ENCODE measurements at places on chromosomes 4 and X.

GRCh38 chr4:89245459-89245858 is 62.1 kb downstream of the GPRIN3 start:
- DNase-seq: no peak

DNA sequence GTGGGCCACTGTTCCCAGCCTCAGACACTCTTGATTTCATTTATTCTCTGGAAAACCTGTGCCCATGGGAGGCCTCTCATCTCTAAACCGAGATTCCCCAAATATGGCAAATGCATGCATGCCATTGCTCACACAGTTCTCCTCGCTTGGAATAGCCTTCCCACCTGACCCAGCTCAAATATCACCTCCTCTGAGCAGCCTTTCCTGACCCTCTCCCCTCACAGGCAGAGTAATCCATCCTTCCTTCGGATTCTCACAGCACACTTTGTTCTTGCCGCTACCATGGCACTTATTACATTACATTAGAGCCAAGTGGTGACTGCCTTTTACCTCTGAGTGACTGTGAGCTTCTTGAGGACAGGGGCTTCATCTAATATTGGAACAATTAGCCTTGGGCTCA is 209.5 kb downstream of the HS6ST2 start:
- DNase-seq: no peak

DNA sequence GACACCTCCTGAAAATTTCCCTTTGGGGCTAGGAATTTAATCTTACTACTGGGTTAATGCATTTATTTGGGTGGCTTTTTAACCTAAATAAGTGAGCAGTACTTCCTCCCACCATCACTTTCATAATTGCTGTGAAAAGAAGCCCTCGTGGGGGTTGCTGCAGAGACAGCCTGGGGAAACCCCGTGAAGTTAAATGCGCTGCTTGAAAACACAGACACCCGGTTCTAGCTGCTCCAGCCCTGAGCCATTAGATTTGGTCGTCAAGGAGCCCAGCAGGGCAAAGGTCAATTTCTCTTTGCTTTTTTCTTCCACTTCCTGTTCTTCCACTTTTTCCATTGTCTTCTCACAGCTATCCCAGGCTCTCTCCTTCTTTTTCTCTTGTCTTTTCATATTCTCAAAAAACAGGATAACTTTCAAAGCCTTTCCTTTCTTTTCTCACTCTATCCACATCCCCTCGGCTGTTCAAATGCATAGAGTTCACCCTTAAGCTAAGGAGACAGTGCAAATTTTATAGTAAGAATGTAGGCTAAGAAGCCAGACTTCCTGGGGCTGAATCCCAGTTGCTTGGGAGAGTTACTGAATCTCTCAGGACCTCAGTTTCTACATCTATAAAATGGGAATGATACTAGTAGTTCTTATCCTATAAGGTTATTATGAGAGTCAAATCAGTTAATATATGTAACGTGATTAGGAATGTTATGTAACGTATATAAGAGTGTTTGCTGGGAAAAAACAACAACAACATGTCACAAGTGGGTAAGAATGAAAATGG is 91.5 kb upstream of the ZNF827 start:
- DNase-seq: no peak

GRCh38 chrX:72713130-72713529 is 976 bp downstream of the PHKA1 start:
- no peak for DNase-seq

DNA sequence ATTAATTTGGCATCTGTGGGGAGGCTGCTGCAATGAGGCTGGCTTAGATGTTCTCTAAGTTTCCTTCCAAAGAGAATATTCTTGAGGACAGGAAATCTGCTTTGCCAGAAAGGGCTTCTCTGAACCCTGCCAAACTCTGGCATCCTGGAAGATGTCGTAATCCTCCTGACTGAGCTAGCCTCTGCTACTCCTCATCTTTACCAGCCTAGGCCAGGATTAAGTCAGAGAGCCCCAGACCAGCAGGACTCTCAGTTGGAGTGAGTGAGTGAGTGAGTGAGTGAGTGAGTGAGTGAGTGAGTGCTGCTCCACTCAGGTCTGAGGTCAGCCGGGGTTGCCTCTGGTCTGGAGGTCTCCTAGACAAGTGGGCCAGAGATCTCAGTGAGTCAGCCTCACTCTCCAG is 104.9 kb upstream of the SOD3 start:
- no peak for DNase-seq

- no peak for DNase-seq
Observed at GRCh38 chr4:65120287-65120686, 550.0 kb downstream of the EPHA5 start.

- DNase-seq: no peak
Observed at GRCh38 chr4:95556207-95556859, 7.6 kb upstream of the UNC5C start.

DNA sequence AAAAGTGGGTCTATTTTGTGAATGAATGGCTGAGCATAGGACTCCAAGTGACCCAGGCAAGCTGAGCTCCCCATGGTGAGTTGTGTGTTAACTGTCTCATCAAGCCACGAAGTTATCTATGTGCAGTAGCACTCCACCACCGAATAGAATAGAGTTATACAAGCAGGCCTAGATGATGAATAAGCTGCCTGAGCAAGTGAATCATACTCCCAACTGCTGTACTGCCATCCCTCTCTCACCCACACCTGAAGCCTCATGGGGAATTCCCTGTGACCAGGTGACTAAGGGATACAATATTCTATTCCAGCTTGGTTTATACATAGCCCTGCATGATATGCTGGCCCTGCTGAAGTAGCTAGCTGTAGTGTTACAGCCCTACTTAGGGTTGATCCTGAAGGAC is 38.7 kb downstream of the KDM5C start:
- DNase-seq: no peak

DNA sequence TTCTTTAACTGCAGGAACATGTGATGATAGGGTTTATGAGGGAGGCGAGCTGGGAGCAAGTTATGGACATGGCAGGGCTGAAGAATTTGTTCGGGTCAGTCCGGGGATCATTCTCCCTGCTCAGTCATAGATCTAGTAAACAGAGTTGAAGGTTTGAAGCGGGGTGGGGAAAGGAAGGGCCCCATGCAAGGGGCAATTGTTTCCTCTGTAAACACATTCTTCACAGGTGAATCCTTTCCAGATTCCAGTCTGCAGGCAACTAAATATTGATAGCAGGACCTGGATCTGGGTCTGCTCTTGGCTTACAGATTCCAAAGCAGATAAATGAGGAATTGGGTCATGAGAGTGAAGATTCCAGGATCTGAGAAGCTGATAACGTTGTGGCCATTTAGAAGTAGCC is 44.3 kb upstream of the ARHGAP24 start:
- DNase-seq: no peak

GRCh38 chrX:35046660-35047296 is 104.2 kb downstream of the FAM47B start:
- no peak for DNase-seq

GRCh38 chr4:111011458-111011857 is 388.6 kb upstream of the PITX2 start:
- no peak for DNase-seq

GRCh38 chrX:22325096-22325495 is 52.4 kb downstream of the CBLL2 start:
- DNase-seq: no peak

DNA sequence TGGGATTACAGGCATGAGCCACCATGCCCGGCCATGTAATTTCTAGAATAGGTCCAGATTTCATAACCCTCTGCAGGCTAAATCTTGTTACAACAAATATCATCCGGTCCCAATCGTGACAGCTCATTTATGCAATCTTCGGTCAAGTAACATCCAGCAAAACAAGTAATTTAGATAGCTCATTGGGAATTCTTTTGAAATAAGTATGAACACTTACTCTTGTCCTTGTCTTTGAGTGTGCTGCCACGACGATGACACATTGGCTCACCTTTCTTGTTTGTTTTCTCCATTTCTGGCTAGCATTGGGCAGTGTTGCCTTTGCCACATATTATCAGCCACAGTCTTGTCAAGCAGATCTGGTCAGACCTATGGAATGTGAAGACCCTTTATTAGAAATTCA is 92.0 kb downstream of the PHEX start:
- no peak for DNase-seq

- no peak for DNase-seq
Observed at GRCh38 chrX:104696667-104697066, 130.7 kb downstream of the IL1RAPL2 start.

- DNase-seq: no peak
Observed at GRCh38 chr4:13193662-13194061, 290.5 kb downstream of the RAB28 start.

GRCh38 chrX:40663078-40663740 is 15.8 kb upstream of the CXorf38 start:
- no peak for DNase-seq

DNA sequence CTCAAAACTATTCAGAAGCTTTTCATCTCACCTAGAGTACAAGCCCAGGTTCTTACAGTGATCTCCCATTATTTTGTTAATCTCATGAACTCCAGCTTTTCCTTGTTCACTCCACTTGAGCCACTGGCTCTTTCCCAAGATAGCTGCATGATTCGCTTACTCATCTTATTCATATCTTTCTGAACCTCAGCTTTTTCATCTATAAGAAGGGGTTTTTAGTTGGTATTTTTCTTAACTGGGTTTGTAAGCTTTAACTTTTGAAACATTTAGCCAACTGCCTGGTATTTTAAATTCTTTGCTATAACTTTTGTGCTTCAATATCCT is 24.0 kb downstream of the GIMD1 start:
- no peak for DNase-seq

GRCh38 chr4:116705466-116705865 is 379.9 kb downstream of the TRAM1L1 start:
- no peak for DNase-seq

DNA sequence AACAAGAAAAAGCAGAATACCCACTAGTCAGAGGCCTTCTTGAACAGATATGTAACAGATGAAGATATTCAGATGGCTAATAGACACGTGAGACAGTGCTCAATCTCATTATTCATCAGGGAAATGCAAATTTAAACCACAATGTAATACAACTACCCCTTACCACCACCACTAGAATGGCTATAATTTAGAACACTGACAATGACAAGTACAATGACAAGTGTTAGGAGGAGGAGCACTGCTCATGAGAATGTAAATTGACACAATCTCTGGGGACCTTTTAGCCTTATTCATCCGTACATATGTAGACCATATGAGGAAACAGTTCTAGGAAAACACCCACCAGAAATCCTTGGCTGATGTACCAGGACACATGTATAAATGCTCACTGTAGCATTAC is 13.1 kb downstream of the ZNF81 start:
- no peak for DNase-seq

All from stimulated activated naive CD8-positive, alpha-beta T cell treated with anti-CD3 and anti-CD28 coated beads, Interleukin-15, amount 100 ng/mL, for 72 hours (primary cell).